ENCODE measurements at places on chromosomes 6 and 20. TPM values are rescaled to one million over a fixed set of nuclear protein-coding genes. Genes with fewer than 3 reads are reported as not detected.

The RSPO3 gene
- total RNA-seq, result not detected

GRCh38 chr20:41142245-41142644, 4.9 kb downstream of the PLCG1 start:
- DNase-seq, result no peak

DNA sequence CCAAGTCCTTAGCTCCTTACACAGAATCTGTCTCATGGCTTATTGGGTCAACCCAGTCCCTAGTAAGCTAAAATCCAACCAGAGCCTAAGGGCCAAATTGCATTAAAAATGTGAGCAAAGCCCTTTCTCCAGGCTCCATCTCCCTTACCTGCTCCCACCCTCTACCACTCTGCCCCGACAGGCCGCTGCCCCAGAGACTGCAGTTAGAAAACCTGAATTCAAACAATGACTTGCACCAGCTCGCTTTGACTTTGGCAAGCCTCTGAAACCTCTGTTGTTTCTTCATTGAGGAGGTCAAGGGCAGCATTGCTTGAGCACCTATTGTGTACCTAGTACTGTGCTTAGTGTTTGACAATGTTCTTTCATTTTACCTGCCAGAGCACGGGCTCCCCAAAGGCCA, 188.1 kb upstream of the PMEPA1 start:
- DNase-seq, result no peak

GRCh38 chr6:114304304-114304887, 38.4 kb downstream of the HS3ST5 start:
- no peak for DNase-seq

GRCh38 chr6:79440598-79440997, 96.6 kb downstream of the LCA5 start:
- no peak for DNase-seq

GRCh38 chr6:6521961-6522482, 66.5 kb upstream of the LY86 start:
- no peak for DNase-seq
